ENCODE measurements at places on chromosomes 2 and 18.

GRCh38 chr2:171044416-171044815 lies 115.4 kb downstream of the GORASP2 start:
- no peak for DNase-seq

DNA sequence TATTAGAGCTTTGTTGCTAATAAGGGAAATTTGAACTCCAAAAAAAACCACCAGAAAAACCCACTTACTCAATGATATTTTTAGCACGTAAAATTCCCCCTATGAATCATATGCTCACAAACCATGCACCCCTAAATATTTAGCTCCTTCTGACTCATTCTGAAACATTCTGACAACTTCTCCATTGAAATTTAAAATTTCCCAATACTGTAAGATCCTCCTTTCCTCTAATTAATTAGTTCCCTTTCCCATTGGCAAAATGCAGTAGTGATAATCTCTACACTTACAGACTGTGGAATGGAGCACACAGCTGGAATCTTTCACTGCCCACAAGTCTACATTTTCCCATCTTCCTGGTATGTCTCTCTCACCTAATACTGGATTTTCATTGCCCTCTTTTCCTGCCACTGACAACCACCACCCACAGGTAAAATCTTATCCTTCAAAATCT lies 215.8 kb upstream of the ACVR2A start:
- DNase-seq: peak; percentile 95

- DNase-seq: peak; percentile 75
Measured at GRCh38 chr2:105114551-105114950, 76.7 kb downstream of the MRPS9 start.

- no peak for DNase-seq
Measured at GRCh38 chr2:21763501-21763900, 639.7 kb downstream of the TDRD15 start.

- DNase-seq: no peak
Measured at GRCh38 chr18:79747156-79747845, 50.4 kb upstream of the KCNG2 start.

GRCh38 chr2:12928775-12929401 lies 212.2 kb downstream of the TRIB2 start:
- no peak for DNase-seq

DNA sequence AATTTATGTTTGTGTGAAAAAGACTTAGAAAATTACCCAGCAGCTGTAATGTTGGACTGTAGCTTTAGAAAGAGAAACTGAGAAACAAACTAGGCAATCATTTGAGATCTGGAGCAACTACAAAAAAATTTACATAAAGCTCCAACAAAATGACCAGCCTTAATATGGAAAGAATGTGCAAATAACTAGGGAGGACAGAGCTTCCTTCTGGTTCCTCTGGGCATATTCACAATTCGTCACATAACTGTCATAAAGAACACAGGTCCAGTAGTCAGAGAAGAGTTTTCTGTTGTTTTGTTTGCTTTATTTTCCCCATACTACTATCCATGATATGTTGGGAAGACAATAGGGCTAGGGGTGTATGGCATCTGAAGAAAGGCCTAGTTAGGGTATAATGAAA lies 416.8 kb upstream of the DSEL start:
- DNase-seq: no peak

- DNase-seq: no peak
Measured at GRCh38 chr2:163264341-163264740, 425.8 kb upstream of the KCNH7 start.

- no peak for DNase-seq
Measured at GRCh38 chr2:176582176-176582575, 312.9 kb downstream of the MTX2 start.

GRCh38 chr2:159137511-159138241 lies 148.8 kb downstream of the WDSUB1 start:
- no peak for DNase-seq

GRCh38 chr2:201858281-201859184 lies 52.2 kb downstream of the CDK15 start:
- no peak for DNase-seq

DNA sequence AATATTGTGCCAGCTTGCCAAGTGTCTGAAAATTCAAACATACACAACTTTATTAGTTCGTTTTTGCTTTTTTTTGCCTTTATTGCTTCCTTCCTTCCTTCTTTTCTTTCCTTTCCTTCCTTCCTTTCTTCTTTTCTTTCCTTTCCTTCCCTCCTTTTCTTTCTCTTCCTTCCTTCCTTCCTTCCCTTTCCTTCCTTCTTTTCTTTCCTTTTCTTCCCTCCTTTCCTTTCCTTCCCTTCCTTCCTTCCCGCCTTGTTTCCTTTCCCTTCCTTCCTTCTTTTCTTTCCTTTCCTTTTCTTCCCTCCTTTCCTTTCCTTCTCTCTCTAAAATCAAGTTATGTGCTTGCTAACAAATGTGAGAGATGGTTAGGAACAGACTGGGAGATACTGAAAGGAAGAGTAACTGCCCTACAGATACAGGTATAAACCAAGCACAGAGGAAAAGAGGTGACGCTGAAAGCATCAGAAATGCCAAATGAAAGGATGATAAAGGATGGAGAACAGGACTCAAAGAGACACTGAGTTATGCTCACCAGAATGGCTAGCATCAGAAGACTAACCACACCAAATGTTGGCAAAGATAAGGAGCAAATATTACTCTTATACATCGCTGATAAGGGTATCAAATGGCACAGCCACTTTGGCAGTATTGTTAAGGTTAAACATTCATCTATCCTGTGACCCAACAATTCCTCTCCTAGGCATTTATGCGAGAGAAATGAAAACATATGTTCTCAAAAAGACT lies 151.6 kb downstream of the MREG start:
- DNase-seq: no peak

- DNase-seq: no peak
Measured at GRCh38 chr2:232495292-232495691, 7.7 kb upstream of the ECEL1 start.

- no peak for DNase-seq
Measured at GRCh38 chr18:73895701-73896100, 251.9 kb downstream of the FBXO15 start.

DNA sequence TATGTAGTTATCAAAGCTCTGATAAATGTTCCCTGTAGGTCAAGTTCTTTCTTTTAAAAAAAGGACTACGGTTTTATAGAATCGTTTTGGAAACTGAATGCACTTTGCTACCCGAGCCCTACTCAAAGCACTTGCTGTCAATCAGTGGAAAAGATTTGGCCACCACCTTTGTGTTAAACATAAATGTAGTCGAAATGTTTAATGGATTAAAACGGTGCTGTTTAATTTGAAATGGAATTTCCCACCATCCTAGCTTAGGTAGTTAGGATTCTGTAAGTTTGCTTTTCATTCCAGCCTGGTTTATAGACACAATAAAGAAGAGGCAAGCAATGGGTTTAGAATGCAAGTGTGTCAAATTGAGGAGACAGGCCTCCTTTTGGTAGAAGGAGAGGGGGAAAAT lies 69.4 kb upstream of the MMADHC start:
- no peak for DNase-seq

GRCh38 chr18:42882122-42882521 lies 233.4 kb downstream of the RIT2 start:
- no peak for DNase-seq

DNA sequence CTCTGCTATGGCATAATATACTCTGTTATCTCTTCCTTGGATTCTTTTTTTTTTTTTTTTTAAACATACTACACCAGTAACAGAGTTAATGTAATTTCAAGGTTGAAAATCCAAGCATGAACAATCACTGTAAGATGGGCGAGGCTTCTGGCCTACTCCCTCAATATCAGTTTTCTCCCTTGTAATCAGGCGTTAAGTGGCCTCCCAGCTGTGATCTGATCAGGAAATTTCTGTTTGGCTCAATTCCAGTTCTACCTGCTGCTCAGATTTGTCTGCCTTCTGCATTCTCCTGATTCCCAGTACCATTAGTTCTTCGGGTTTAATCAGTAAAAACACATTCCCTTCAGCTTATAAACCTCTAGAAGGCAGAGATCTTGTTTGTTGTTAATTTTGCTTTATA lies 18.6 kb downstream of the PRKD3 start:
- DNase-seq: no peak

DNA sequence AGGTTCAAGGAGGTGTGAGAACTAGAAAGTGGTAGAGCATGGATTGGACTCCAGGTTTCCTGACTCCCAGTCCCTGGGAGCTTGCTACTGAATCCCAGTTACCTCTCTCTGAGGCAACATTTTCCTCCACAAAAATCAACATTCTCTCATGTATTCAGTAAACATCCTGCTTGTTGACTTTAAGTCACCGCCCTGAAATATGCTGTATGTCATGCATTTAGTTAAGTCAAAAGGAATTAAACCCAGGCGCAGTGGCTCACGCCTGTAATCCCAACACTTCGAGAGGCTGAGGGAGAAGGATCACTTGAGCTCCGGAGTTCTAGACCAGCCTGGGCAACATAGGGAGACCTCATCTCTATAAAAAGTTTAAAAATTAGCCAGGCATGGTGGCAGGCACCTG lies 3.8 kb downstream of the MATN3 start:
- no peak for DNase-seq

DNA sequence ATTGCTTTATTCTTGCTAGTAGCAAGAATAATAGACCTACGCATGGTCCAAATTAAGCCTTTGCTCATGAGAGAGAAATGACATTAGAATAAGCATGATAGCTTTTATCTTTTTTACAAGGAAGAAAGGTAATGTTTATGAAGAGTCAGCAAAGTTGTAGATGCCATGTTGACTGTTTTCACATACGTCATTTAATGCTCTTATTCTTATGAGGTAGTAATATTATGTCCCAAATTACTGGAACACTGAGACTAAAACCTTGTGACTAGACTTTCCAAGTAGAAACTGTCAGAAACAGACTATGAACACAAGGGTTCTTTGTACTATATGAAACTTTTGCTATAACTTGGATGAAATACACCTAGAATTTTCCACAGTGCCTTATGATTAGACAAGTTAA lies 552.8 kb upstream of the SLC8A1 start:
- DNase-seq: no peak

DNA sequence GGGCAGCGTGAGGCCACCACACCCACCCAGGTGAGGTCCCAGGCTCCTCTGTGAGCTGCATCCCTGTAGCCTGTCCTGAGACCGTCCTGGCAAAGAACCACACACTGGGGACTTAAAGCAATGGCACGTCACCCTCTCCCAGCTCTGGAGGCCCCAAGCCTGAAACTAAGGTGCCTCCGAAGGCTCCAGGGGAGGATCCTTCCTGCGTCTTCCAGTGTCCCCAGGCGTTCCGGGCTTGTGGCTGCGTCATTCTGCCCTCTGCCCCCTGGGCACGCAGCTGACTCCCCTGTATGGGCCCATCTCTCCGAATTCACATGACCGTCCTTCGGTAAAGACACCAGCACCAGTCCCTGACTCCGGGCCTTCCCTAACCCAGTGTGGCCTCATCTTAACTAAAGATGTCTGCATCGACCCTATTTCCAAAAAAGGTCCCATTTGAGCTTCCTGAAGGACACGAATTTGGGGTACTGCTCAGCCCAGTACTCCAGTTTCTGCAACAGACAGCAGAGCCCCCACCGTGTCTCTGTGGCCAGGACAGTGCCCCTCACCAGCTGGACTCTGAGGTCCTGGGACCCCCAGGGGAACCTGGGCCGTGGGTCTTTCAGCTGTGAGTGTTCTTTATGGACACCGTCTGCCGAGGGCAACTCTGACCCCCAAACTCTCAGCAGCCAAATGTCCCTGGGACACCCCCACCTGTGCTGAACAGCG lies 75.2 kb upstream of the CTDP1 start:
- no peak for DNase-seq

DNA sequence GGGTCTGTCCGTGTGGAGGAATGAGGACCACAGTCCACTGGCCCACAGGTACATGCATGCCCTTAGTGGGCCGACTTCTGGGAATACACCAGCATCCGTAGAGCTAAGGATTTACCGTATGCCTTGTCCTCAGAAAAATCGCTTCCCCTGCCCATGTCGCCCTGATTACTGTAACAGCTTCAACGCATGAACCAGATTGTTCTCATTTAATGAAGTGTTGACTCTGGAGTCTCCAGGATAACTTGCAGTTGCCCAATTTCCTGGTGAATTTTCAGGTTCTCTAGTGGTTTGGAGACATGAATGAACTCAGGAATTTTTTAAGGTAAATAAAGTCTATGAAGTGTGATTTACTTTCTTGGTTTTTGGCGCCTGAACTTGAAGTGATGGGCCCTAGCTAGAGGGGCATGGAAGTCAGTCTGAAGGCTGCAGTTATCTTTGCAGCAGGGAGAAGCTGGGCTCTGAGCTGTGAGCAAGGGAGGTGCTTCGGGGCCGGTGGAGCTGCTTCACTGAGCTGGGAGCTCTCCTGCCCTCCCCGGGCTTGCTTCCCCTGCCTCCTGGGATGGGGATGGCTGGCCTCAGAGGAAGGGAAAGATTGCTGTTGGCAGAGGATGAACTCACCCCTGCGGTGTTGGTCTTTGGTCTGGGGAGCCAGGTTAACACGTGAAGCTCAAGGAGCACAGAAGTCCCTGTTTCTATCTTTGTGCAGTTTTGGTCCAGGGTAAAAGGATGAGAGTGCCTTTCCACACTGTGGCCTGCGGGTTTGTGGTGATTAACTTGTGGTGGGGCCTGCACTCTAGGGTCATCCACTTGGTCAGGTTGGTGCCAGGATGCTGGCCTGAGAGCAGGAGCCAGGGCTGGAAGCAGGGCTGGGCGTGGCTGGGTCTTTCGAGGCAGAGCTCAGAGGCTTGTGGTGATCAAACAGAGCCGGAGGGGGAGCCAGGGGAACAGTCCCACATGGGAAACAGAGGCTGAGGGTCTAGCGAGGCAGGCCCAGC lies 28.1 kb downstream of the TCF7L1 start:
- no peak for DNase-seq

DNA sequence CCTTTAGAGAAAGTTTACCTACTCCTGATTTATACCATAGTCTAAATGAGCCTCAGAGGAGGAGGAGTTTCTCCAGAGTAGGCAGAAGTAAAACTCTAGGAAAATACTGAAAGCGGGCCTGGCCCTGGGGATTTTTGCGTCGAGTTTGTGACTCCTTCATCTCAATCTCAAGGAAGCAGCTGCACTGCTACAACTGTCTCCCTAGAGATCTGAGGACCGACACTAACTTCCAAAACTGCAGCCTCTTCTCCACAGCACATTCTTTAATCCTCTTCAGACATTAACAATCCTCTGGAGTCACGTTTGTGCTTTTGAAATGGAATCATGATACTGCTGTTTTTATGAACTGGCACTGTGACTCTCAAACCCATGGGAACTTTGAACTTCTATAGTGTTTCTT lies 281.4 kb downstream of the KCNS3 start:
- DNase-seq: no peak

- DNase-seq: no peak
Measured at GRCh38 chr2:77797088-77797487, 274.9 kb upstream of the LRRTM4 start.

DNA sequence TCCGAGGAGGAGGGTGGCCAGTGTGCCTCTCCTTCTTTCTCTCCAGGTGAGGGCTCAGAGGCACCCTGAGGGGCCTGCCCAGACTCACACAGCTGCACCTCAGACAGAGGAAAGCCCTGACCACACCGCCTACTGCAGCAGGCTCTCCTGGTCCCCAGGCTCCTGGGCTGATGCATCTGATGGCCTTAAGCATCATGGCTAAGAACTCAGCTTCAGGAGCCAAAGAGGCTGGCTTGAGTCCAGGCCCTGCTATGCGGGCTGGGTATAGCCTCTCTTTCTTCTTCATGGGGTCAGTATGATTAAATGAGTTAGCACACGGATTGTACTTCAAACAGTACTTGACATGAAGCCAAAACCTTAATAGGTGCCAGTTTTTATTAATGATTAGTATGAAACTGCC lies 89.6 kb downstream of the TGFA start:
- DNase-seq: no peak

- DNase-seq: no peak
Measured at GRCh38 chr2:200373973-200374416, 67.5 kb downstream of the SPATS2L start.

GRCh38 chr2:222943820-222944219 lies 83.0 kb downstream of the ACSL3 start:
- DNase-seq: no peak

- DNase-seq: peak; percentile 93
Measured at GRCh38 chr2:181937473-181937872, 45.9 kb downstream of the ITPRID2 start.
